ENCODE measurements at places on chromosomes 4 and X.

GRCh38 chrX:100379388-100379986, 30.6 kb downstream of the PCDH19 start:
- DNase-seq, result no peak
- peaks cover 4% of the 10 kb centered on the region for H3K4me1 ChIP-seq
- no peaks in the 10 kb centered on the region for H3K27me3 ChIP-seq
- H3K4me3 ChIP-seq, result no peak overlapping the region
- H3K36me3 ChIP-seq, result no peaks in the 10 kb centered on the region
- H3K27ac ChIP-seq, result no peak overlapping the region

- H3K27ac ChIP-seq, result peak overlapping the region; percentile 17
- DNase-seq, result no peak
- H3K4me1 ChIP-seq, result peaks cover 60% of the 10 kb centered on the region
- no peaks in the 10 kb centered on the region for H3K36me3 ChIP-seq
- peaks cover 14% of the 10 kb centered on the region for H3K27me3 ChIP-seq
These were observed 72.2 kb downstream of the MAML3 start for GRCh38 chr4:140081641-140082390.

DNA sequence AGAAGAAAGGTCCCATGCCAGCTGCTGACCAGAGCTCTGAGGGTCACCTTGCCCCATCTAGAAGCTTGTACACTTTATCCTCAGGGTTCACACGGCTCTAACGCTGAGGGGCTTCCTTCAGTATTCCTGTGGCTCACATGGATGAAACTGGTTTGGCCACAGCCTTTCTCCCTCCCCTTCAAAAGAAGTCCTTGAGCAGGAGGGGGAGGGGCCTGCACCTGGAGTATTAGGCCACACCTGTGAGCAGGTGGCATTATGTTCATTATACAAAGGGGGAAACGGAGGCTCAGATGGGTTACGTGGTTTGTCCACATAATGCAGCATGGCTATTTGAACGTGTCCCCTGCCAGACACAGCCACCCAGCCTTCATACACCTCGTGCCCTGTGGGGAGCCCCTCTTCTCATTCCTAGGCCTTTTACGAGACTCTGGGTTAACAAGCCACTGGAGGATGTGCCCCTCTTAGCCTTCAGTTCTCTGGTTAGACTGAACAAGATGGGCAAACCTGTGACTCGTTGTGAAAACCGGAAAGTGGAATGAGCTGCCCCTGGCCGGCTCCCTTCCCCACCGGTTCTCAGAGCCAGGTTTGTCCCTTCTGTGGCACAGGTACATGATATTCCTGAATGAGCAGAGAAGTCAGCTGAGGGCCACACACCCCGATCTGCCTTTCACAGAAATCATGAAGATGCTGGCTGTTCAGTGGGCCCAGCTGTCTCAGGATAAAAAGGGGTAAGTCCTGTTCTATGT, 27.2 kb upstream of the JAKMIP1 start:
- H3K27ac ChIP-seq, result no peak overlapping the region
- peaks cover 4% of the 10 kb centered on the region for H3K27me3 ChIP-seq
- no peaks in the 10 kb centered on the region for H3K36me3 ChIP-seq
- DNase-seq, result no peak

GRCh38 chr4:81913427-81913879, 441.7 kb upstream of the RASGEF1B start:
- peaks cover 11% of the 10 kb centered on the region for H3K4me1 ChIP-seq
- no peak overlapping the region for H3K4me3 ChIP-seq
- H3K27me3 ChIP-seq, result peaks cover 5% of the 10 kb centered on the region
- DNase-seq, result peak; percentile 64
- H3K36me3 ChIP-seq, result no peaks in the 10 kb centered on the region

DNA sequence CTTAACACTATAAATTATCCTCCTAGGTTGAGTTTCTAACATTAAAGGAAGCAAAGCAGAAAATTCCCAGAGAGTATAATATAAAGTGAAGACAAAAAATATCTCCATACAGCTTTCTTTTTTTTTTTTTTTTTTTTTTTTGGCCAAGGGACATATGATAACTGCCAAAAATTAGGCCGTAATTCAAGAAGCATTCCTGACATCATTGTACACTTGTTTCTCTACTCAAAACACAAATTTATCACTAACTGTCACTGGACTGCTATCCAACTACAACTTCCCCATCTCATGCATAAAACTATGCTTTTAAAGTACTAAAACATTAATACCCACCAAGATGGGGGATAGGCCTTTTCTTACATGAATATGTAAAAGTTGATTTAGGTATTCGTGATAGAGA, 77.2 kb downstream of the DCHS2 start:
- DNase-seq, result no peak
- no peak overlapping the region for H3K4me3 ChIP-seq
- peaks cover 17% of the 10 kb centered on the region for H3K4me1 ChIP-seq

DNA sequence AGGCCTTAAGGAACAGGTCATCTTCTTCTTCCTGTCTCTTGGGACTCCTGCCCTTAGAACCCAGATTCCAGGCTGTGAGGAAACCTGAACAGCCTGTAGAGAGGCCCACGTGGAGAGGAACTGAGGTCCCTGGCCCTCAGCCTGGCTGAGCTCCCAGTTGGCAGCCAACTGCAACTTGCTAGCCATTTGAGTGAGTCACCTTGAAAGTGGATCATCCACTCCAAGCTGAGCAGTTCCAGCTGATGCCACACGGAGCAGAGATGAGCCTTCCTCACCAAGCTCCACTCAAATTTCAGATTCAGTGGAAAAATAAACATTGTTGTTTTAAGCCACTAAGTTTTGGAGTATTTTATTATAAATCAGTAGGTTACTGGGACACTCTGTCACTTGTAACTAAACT, 392.5 kb downstream of the BCOR start:
- H3K4me1 ChIP-seq, result no peaks in the 10 kb centered on the region
- no peak overlapping the region for H3K4me3 ChIP-seq
- no peaks in the 10 kb centered on the region for H3K27me3 ChIP-seq
- DNase-seq, result no peak
- H3K36me3 ChIP-seq, result no peaks in the 10 kb centered on the region

DNA sequence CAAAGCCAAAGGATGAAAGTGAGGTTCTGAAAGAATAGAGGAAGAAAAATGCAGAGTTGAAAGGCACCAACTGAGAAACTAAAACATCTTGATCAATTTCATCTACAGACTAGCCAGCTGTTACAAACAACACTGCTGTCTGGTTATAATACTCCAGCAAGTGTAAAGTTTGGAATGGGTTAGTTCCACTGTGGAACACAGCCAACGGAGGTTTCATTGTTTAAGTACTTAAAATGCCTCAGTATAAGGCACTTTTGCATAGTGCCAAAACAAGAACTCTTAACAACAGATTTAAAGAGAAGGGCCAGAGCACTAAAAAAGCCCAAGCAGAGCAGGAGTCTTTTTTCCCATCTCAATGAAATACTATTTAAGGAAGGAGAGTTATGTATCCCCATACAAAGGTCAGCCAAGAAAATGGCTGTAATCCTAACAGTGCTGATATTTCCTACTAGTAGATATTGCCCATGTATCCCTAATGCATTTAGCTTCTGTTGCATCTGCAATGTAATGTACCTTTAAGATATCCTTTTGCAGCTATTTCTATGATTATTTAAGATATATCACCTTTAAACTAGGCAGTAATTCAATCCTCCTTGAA, 16.5 kb downstream of the ACSL4 start:
- no peak overlapping the region for H3K4me3 ChIP-seq
- H3K27ac ChIP-seq, result no peak overlapping the region

- H3K27ac ChIP-seq, result no peak overlapping the region
- no peak overlapping the region for H3K4me3 ChIP-seq
- no peak for DNase-seq
These were observed 49.8 kb downstream of the WDR19 start for GRCh38 chr4:39232100-39232499.

GRCh38 chrX:74526764-74527163, 87.7 kb downstream of the RLIM start:
- no peaks in the 10 kb centered on the region for H3K36me3 ChIP-seq
- H3K27ac ChIP-seq, result no peak overlapping the region
- DNase-seq, result no peak
- no peak overlapping the region for H3K4me3 ChIP-seq

DNA sequence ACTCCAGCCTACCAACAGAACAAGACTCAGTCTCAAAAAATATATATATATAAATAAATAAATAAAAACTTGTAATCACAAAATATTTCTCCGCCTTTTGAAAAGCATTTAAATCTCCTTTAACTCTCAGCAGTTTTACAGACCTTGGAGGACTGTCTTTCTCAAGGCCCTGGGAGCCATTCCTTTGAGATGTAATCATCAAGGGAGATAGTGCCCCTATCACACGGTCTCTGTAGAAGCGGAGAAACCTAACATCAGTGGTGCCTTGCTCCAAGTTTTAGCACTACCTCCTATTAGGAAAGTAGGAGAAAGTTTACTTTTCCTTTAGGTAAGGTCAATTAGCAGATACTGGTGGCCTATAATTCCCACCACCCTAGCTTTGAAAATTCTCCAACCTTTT, 58.5 kb downstream of the ANTXR2 start:
- H3K4me1 ChIP-seq, result no peaks in the 10 kb centered on the region
- H3K36me3 ChIP-seq, result no peaks in the 10 kb centered on the region
- no peak for DNase-seq
- H3K27ac ChIP-seq, result no peak overlapping the region

- H3K4me1 ChIP-seq, result no peaks in the 10 kb centered on the region
- no peaks in the 10 kb centered on the region for H3K36me3 ChIP-seq
- H3K27ac ChIP-seq, result no peak overlapping the region
- H3K4me3 ChIP-seq, result no peak overlapping the region
- no peak for DNase-seq
These were observed 54.5 kb upstream of the NOCT start for GRCh38 chr4:138961129-138961528.

- DNase-seq, result no peak
- H3K4me1 ChIP-seq, result peaks cover 7% of the 10 kb centered on the region
- H3K27ac ChIP-seq, result no peak overlapping the region
- no peaks in the 10 kb centered on the region for H3K36me3 ChIP-seq
- H3K4me3 ChIP-seq, result no peak overlapping the region
These were observed 763 bp downstream of the ASB9 start for GRCh38 chrX:15269120-15269519.

DNA sequence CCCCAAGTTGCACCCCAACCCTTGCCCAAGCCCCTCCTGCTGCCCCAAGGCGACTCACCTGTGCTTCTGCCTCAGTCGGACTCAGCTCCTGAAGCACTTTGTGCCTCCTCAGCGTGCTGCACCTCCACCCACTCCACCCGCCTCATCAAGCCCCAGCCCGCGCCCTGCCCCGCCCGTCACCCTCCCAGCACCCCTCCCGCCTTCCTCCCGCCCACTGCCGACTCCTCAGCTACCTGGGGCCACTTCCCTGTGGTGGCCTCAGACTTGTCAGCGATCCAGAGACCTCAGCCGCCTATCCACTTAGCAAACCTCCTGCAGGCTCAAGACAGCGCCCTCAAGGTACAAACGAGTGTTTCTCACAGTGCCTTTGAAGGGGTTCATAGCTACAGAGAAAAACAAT, 19.6 kb upstream of the IQCM start:
- H3K4me1 ChIP-seq, result no peaks in the 10 kb centered on the region
- no peak overlapping the region for H3K4me3 ChIP-seq
- no peaks in the 10 kb centered on the region for H3K36me3 ChIP-seq
- no peaks in the 10 kb centered on the region for H3K27me3 ChIP-seq

- no peaks in the 10 kb centered on the region for H3K27me3 ChIP-seq
- no peak overlapping the region for H3K4me3 ChIP-seq
- peaks cover 10% of the 10 kb centered on the region for H3K4me1 ChIP-seq
- no peaks in the 10 kb centered on the region for H3K36me3 ChIP-seq
These were observed 382.9 kb downstream of the INPP4B start for GRCh38 chr4:142463206-142463605.

DNA sequence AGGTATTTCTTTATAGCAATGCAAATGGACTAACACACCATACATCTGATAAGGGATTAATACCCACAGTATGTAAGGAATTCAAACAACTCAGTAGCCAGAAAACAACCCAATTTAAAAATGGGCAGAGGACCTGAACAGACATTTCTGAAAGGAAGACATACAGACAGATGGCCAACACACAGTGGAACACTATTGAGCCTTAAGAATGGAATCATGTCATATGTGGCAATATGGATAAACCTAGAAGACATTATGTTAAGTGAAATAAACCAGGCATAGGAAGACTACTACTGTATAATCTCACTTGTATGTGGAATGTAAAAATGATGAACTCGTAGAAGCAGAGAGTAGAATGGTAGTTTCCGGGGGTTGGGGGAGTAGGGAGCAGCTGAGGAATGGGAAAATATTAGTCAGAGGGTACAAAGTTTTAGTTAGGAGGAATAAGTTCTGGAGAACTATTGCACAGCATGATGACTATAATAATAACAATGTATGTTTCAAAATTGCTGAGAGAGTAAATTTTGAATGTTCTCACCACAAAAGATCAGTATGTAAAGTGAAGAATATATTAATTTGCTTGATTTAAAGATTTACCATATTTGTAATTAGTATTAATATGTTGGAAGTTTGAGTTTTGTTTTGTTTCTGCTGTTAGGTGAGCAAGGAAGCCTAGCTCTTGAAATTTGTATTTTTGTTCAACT, 25.2 kb downstream of the WDR44 start:
- no peak overlapping the region for H3K4me3 ChIP-seq
- peaks cover 11% of the 10 kb centered on the region for H3K4me1 ChIP-seq
- H3K36me3 ChIP-seq, result no peaks in the 10 kb centered on the region
- H3K27me3 ChIP-seq, result no peaks in the 10 kb centered on the region

DNA sequence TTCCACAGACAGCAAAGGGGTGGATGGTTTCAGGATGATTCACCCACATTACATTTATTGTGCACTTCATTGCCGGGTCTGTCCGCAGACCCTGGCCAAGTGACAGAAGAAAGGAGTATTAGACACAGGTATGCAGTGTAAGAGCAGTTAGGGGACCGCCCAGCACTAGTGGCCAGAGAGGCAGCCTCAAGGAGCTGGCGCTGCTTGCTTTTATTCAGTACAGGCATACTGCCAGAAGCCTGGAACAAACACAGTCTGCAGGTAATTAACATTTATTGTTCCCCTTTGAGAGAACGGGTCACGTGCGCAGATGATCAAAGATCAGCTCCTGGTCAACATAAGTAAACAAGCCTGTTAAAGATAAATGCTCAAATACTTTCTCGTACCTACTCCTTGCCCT, 1639.0 kb upstream of the IGFBP7 start:
- H3K36me3 ChIP-seq, result no peaks in the 10 kb centered on the region
- no peak overlapping the region for H3K4me3 ChIP-seq
- H3K27ac ChIP-seq, result no peak overlapping the region
- no peak for DNase-seq
- H3K27me3 ChIP-seq, result no peaks in the 10 kb centered on the region

DNA sequence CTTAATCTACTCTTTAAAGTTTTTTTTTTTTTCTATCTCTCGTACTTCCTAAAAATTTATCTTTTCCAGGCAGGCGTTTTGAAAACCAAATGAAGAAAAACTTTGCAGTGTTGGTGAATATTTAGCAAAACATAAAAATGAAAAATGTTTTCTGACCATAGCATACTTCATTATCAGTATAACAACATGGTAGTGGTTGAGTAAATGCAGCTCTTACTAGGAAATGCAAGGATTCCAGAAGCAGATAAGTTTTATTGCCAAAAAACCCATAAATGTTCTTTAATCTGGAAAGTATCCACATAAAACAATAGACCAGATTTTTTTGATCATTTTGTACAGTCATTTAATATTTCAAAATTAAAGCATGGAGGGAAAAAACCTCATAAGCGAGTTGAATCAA, 136.9 kb upstream of the GUCY1A1 start:
- DNase-seq, result no peak
- H3K4me3 ChIP-seq, result no peak overlapping the region
- H3K27ac ChIP-seq, result no peak overlapping the region
- H3K4me1 ChIP-seq, result no peaks in the 10 kb centered on the region

GRCh38 chrX:80537096-80537495, 116.8 kb downstream of the TENT5D start:
- H3K27me3 ChIP-seq, result no peaks in the 10 kb centered on the region
- no peak for DNase-seq
- no peaks in the 10 kb centered on the region for H3K4me1 ChIP-seq
- H3K36me3 ChIP-seq, result no peaks in the 10 kb centered on the region
- H3K4me3 ChIP-seq, result no peak overlapping the region

Data from glutamatergic neuron (in vitro differentiated cells).